ENCODE measurements at places on chromosomes 6 and 20. TPM values are rescaled to one million over a fixed set of nuclear protein-coding genes. Genes with fewer than 3 reads are reported as not detected.

- DNase-seq = no peak
These were observed 12.4 kb upstream of the MYT1 start for GRCh38 chr20:64151633-64152530.

DNA sequence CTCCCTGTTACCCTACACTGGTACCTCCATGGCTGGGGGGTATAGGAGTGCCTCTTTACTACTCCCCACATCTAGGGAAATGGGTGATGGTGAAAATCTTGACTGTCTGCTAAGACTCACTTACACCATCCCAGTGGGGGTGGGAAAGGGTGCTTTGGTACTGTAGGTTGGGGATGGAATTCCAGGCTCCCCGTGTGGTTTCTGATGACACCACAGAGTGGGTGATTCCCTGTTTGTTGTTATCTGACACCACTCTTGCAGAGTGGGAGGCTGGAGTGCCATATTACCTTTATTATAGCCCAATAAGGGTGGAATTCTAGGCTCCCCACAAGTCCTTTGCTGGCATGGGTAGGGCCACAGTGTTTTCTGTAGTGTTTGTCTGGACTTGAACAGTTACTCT lies 264.6 kb upstream of the MAN1A1 start:
- DNase-seq = no peak

OGFR gene
- 39.0 TPM for total RNA-seq

TTI1 gene
- total RNA-seq = 32.7 TPM

DNA sequence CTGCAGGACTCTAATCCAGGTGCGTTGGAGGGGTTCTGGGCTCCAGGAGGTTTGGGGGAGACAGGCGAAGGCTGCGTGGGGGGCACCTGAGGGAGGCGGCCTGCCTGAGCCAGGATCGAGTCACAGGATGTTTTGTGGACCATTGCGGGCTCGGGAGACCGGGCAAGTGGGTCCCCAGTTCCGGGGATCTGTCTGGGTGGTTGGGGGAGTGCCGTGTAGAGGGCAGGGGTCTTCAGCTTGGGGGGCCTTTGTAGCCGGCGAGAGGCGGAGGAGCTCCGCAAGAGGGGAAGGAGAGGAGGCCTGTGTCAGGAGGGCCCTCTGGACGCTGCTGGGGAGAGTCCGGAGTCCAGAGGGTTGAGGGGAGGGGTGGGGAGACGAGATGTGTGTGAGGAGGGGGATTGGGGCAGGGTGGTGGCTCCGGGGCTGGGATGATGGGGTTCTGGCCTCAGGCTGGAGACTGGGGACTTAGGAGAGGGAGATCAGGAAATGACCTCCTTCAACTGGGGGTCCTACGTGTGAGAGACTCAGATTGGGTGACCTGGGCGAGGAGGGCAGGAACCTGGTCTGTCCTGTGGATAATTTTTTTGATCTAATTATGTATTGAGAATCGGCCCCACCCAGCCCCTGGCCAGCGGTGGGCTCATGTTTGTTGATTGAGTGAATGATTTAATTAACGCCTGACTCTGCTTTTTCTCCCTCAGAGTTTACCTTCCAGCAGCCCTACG lies 505 bp downstream of the SNAI1 start:
- no peak for DNase-seq

- no peak for DNase-seq
These were observed 50.3 kb downstream of the CHMP4B start for GRCh38 chr20:33861458-33861857.

DNA sequence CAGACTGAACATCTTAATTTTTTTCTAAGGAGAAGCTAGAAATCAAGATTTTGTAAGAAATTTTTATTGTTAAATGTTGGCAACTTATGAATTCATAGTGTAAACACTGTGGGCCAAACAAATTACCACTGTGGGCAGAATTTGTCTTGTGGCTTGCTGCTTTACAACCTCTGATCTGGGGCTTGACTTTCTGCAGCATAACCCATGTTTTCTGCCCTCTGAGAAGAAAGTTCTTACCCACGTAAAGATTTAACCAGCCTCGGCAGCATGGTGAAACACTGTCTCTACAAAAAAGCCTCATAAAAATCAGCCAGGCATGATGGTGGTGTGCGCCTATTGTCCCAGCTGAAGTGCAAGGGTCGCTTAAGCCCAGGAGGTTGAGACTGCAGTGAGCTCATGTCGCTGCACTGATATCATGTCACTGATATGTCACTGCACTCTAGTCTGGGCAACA lies 12.9 kb downstream of the ITCH start:
- no peak for DNase-seq

DNA sequence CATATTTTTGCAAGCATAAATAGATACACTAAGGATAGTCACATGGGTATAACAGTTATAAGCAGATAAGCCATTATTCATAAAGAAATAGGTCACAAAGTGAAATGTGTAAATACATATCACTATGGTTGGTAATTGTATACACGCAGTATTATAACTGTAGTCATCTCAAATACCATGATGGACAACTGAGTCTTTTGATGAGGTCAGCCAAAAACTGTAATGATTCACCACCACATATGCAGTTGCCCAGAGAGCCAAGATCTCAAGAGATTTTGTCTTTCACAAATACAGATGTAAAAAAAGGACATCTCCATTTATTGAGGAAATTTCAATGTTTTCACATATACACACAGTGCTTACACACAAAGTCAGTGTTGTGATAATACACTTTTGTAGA lies 28.3 kb downstream of the ZNF292 start:
- DNase-seq = no peak

- no peak for DNase-seq
These were observed 62.6 kb upstream of the STMND1 start for GRCh38 chr6:17039266-17039665.

- DNase-seq = no peak
These were observed 91.2 kb downstream of the RTN4IP1 start for GRCh38 chr6:106538145-106538544.

DNA sequence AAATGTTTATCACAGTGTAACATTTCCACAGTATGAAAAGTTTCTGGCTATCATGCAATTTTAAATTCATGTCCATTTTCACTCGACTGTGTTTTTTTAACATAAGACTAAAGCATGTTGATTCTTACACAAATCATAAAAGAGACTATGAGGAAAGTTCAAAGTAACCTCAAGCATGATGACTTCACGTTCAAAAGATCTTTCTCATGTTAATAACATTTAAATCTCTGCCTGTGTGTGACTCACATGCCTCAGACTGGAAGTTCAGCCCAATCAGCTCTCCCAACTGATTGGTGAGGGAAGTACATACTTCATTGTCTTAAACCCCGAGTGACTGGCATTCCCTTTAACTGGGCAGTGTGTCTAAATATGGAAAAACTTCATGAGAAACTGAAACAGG lies 37.4 kb downstream of the ATXN1 start:
- no peak for DNase-seq

DNA sequence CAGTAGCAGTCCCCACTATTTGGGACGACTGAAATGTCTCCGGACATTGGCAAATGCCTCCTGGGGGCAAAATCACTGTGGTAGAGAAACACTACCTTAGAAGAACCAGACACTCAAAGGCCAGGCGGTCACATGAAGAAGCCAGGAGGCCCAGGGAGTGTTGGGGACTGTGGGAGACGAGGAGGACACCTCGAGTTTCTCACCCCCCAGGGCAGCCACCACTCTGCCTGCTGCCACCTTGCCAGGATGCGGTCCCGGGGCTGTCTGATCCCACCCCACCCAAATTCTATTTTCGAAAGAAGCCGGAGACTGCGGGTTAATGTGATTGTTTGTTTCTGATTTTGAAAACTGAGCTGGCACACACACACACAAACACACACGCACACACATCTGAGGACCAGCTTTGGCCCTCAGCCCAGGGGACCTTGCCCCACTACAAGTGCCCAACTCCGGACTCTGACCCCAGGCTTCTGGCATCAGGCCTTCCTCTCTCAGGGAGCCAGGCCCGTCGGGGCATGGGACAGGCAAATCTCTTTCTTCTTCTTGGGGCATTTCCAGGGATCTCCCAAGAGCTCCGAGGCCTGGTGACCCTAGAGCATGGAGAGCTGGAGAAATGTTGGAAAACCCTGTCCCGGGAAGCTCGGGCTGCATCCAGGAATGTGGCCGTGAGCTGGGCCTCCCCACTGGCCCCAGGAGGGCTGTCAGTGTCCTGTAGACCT lies 187.5 kb upstream of the PMEPA1 start:
- no peak for DNase-seq
